Fibroblast of skin of scalp (primary cell): ENCODE measurements at places on chromosomes 2 and 18.

DNA sequence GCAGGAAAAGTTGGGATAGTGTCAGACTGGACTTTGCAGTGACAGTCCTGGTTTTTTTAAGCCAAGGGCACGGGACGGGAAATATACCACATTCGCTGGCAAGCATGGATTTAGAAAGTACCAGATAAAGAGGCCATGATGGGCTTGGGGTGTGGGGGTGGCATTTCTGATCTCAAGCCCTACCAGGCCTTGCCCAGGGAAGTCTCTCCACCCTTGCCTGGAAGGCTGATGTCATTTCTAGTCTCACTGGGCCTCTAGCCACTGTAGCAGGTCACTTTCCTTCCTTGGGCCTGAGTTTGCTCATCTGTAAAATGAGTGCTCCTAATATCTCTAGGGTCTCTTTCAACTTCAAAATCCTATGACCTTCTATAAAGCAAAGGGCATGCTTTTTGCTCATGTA lies 1.8 kb downstream of the ZBTB7C start:
- no peak for DNase-seq

GRCh38 chr2:38873763-38874162 lies 2.0 kb downstream of the DHX57 start:
- DNase-seq, result no peak

GRCh38 chr2:147378403-147378802 lies 466.4 kb upstream of the ACVR2A start:
- no peak for DNase-seq

DNA sequence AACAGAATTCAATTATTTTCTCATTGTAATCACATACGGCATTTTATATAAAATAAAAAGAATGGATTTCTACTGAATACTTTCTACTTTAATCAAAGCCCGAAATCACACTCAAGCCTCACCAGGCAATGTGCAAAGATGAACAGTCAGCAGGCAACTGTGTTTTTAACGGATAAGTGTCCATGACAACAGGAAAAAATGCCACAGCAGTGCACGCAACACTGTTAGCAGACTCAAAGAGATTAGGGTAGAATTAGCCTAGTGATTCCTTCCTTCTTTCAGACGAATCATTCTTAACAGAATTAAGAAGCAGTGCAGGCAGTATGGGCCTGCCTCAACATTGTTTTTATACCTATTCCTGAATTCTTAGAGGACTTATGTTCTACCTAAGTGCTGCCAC lies 135.6 kb downstream of the CDH2 start:
- peak; percentile 71 for DNase-seq

GRCh38 chr18:52340406-52341102 lies 557 bp downstream of the DCC start:
- DNase-seq, result no peak

GRCh38 chr2:136057802-136058140 lies 60.2 kb downstream of the CXCR4 start:
- no peak for DNase-seq
